NCI-H187 treated with DMSO at 0.1 percent for 48 hours (cell line): ENCODE measurements at places on chromosomes 16 and 17.

GRCh38 chr17:72602517-72603419, 481.9 kb downstream of the SOX9 start:
- no peak for DNase-seq

- DNase-seq: no peak
These were observed 8.1 kb downstream of the C1QL1 start for GRCh38 chr17:44959821-44960531.

GRCh38 chr16:2925951-2926649, 14.4 kb downstream of the FLYWCH1 start:
- no peak for DNase-seq

DNA sequence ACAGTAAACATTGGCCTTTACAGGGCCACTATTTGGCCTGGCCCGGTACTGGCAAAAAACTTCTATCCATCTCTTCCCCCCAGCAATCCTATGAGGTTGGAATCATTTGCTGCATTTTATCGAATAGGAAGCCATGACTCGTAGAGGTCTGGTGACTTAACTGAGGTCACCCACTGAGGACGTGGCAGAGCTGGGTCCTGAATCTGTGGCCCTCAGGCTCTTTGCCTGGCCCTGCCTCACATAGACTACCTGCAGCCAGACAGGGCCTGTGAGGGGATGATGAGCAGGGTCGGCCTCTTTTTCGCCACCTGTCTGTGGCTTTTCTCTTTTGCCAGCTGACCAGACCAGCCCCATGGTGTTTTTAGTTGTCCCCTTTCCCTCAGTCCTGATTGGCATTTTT, 1.9 kb downstream of the PPP4C start:
- DNase-seq: no peak

DNA sequence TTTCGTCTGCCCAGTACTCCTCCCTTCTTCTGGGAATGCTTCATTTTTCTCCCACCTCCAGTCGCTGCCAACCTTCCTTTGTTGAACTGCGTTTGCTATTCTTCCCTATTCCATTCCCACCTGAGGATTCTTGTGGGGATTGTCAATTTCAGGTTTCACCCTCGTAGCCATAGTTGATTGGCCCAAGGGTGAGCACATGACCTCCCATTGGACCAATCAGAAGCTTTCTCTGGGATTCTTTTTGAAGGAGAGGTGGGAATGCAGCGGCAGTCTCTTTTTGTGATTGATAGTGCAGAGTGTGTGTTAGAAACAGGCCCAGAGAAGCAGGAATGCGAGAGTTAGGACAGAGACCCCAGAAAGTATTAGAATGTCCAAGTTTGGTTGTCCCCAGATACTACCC, 49.1 kb upstream of the GPRC5B start:
- DNase-seq: no peak
